ENCODE measurements at places on chromosomes 3 and 15. TPM values are rescaled to one million over a fixed set of nuclear protein-coding genes. Genes with fewer than 3 reads are reported as not detected.

Gene C2CD4A
- total RNA-seq = not detected

Gene CFAP91
- total RNA-seq = 0.47 TPM

Gene ATP13A4
- total RNA-seq = not detected

Gene SMAD6
- total RNA-seq = 34.3 TPM

Gene SCAANT1
- total RNA-seq = not detected

Gene B3GALNT1
- 70.2 TPM for total RNA-seq

Gene CCDC54
- total RNA-seq = not detected

Gene TEX55
- total RNA-seq = not detected

Gene ELL3
- not detected for total RNA-seq

Gene GPR27
- total RNA-seq = 8.5 TPM

Gene TNNC1
- 0.99 TPM for total RNA-seq

Gene CDCP1
- 1.3 TPM for total RNA-seq

Gene CHRFAM7A
- 3.1 TPM for total RNA-seq

Gene MED12L
- not detected for total RNA-seq

Gene ISL2
- 3.6 TPM for total RNA-seq

Measured in MG63 (cell line).